ENCODE measurements at places on chromosomes 2 and 18. TPM values are rescaled to one million over a fixed set of nuclear protein-coding genes. Genes with fewer than 3 reads are reported as not detected.

The NUP35 gene
- total RNA-seq = 15.9 TPM

The CLIP4 gene
- 64.6 TPM for total RNA-seq

- H3K27ac ChIP-seq = no peak overlapping the region
- H3K4me3 ChIP-seq = no peak overlapping the region
- no peak for DNase-seq
- peaks cover 51% of the 10 kb centered on the region for H3K36me3 ChIP-seq
- no peaks in the 10 kb centered on the region for H3K4me1 ChIP-seq
Measured at GRCh38 chr2:235747786-235748091, 253.9 kb downstream of the AGAP1 start.

- no peak for DNase-seq
- no peaks in the 10 kb centered on the region for H3K4me1 ChIP-seq
- no peaks in the 10 kb centered on the region for H3K27me3 ChIP-seq
- H3K27ac ChIP-seq = no peak overlapping the region
- no peaks in the 10 kb centered on the region for H3K36me3 ChIP-seq
Measured at GRCh38 chr2:165494573-165494972, 25.1 kb downstream of the CSRNP3 start.

DNA sequence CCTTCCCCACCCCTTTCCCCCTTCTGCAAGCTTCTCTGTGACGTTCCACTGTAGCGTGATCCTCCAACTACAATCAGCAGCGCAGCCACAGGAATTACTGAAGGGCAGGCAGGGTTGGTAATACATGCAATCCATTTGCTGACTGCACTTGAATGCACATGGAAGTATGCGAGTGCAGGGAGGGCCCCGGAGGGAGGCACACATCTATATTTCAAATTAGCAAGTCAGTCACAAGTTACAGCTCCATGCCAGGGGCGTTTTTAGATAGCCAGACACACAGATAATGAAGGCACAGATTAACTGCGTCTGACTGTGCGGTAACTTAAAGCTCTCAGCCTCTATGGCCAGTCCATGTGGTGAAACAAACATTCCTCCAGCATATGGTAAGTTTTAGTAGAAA, 209.2 kb upstream of the GATA6 start:
- H3K27me3 ChIP-seq = no peaks in the 10 kb centered on the region
- DNase-seq = no peak
- H3K4me3 ChIP-seq = no peak overlapping the region
- no peak overlapping the region for H3K27ac ChIP-seq

- no peaks in the 10 kb centered on the region for H3K36me3 ChIP-seq
- H3K27ac ChIP-seq = no peak overlapping the region
- H3K27me3 ChIP-seq = no peaks in the 10 kb centered on the region
- DNase-seq = no peak
Measured at GRCh38 chr2:48170281-48170680, 264.0 kb upstream of the FBXO11 start.

GRCh38 chr2:75454241-75454620, 106.5 kb downstream of the EVA1A start:
- no peaks in the 10 kb centered on the region for H3K27me3 ChIP-seq

The VIL1 gene
- total RNA-seq = 0.41 TPM

- H3K4me3 ChIP-seq = no peak overlapping the region
- no peaks in the 10 kb centered on the region for H3K36me3 ChIP-seq
- no peak for DNase-seq
- H3K27ac ChIP-seq = no peak overlapping the region
- H3K4me1 ChIP-seq = no peaks in the 10 kb centered on the region
Measured at GRCh38 chr18:52334896-52335295, 5.1 kb upstream of the DCC start.

The ABCA12 gene
- not detected for total RNA-seq

DNA sequence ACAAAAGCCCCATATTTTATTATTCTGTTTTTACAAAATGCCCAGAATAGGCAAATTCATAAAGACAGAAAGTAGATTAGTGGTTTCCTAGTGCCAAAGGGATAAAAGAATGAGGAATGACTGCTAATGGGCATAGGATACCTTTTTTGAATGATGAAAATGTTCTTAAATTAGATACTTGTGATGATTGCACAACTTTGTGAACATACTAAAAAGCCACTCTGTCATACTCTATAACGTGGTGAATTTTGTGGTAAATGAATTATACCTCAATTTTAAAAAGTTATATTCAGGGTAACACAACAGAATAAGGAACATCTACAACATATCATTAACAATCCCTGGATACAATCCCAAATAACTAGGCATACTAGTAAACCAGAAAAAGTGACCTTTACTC, 9.1 kb upstream of the FBLN7 start:
- DNase-seq = no peak
- no peaks in the 10 kb centered on the region for H3K36me3 ChIP-seq
- H3K27ac ChIP-seq = no peak overlapping the region
- no peaks in the 10 kb centered on the region for H3K4me1 ChIP-seq
- no peak overlapping the region for H3K4me3 ChIP-seq
- H3K27me3 ChIP-seq = no peaks in the 10 kb centered on the region

GRCh38 chr2:236548179-236548921, 21.3 kb upstream of the ACKR3 start:
- no peaks in the 10 kb centered on the region for H3K36me3 ChIP-seq
- DNase-seq = no peak
- H3K4me3 ChIP-seq = no peak overlapping the region
- peaks cover 24% of the 10 kb centered on the region for H3K4me1 ChIP-seq
- H3K27me3 ChIP-seq = no peaks in the 10 kb centered on the region
- no peak overlapping the region for H3K27ac ChIP-seq

GRCh38 chr18:43866696-43867095, 589.4 kb upstream of the SYT4 start:
- no peak overlapping the region for H3K4me3 ChIP-seq
- H3K27ac ChIP-seq = no peak overlapping the region
- no peaks in the 10 kb centered on the region for H3K27me3 ChIP-seq
- no peaks in the 10 kb centered on the region for H3K36me3 ChIP-seq
- DNase-seq = no peak

GRCh38 chr2:88810017-88810416, 118.5 kb downstream of the RPIA start:
- no peak overlapping the region for H3K27ac ChIP-seq
- no peaks in the 10 kb centered on the region for H3K4me1 ChIP-seq
- no peaks in the 10 kb centered on the region for H3K27me3 ChIP-seq
- H3K36me3 ChIP-seq = no peaks in the 10 kb centered on the region
- H3K4me3 ChIP-seq = no peak overlapping the region

- H3K27me3 ChIP-seq = no peaks in the 10 kb centered on the region
- H3K36me3 ChIP-seq = no peaks in the 10 kb centered on the region
- no peak overlapping the region for H3K27ac ChIP-seq
Measured at GRCh38 chr2:237931205-237931721, 35.6 kb upstream of the UBE2F start.

- no peaks in the 10 kb centered on the region for H3K27me3 ChIP-seq
- H3K4me3 ChIP-seq = no peak overlapping the region
- H3K4me1 ChIP-seq = peaks cover 7% of the 10 kb centered on the region
- H3K36me3 ChIP-seq = no peaks in the 10 kb centered on the region
Measured at GRCh38 chr2:30424231-30424630, 22.8 kb upstream of the LCLAT1 start.
